ENCODE measurements at places on chromosomes 2 and 18. TPM values are rescaled to one million over a fixed set of nuclear protein-coding genes. Genes with fewer than 3 reads are reported as not detected.

The METTL21A gene
- total RNA-seq: 35.2 TPM

The SCG2 gene
- not detected for total RNA-seq

The PRSS56 gene
- total RNA-seq: not detected

The HOXD13 gene
- not detected for total RNA-seq

The DPYSL5 gene
- total RNA-seq: not detected

The SLC16A14 gene
- total RNA-seq: 0.84 TPM

The DNER gene
- total RNA-seq: not detected

The HSBP1L1 gene
- total RNA-seq: 2.1 TPM

The VWC2L gene
- not detected for total RNA-seq

All from activated CD8-positive, alpha-beta memory T cell treated with anti-CD3 and anti-CD28 coated beads for 36 hours (primary cell).